HEK293T (cell line): ENCODE measurements at places on chromosomes 12 and 14.

DNA sequence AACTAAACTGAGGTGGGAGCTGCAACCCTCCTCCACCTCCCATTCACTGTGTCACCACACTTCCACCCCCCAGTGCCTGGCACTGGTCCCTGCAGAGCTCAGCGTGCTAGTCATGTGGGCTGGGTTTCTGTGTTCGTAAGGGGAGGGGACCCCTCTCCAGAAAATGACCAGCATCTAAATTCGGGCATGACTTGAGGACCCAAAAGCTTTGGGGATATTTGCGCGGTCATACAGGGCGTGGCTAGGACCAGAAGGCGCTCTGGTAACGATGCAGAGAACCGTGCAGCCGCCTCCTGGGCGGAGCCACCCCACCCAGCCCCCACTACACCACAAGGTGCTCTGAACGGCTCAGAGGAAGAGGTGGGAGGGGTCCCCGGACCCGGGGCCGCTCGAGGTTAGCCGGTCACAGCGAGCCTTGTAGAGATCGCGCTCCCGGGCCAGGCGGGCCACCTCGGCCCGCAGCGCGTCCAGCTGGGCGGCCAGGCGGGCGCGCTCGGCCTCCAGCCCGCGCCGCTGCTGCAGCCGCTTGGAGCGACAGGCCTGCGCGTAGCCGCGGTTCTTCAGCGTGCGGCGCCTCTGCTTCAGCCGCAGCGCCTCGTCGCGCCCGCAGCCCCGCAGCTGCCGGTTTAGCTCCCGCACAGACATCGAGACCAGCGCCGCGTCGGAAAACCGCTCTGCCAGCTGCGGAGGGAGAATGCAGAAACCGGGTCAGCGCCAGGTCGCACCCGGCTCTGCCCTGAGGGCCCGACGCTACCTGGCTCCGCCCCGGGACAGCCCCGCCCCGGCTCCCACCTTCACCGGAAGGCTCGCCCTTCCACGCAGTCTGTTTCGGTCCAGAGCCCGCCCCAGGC lies 9.8 kb downstream of the CPNE6 start:
- peak; percentile 62 for DNase-seq

GRCh38 chr12:1919284-1919683 lies 832 bp upstream of the CACNA2D4 start:
- DNase-seq: peak; percentile 2

- no peak for DNase-seq
These were observed 162.9 kb upstream of the SYT10 start for GRCh38 chr12:33602515-33602914.

DNA sequence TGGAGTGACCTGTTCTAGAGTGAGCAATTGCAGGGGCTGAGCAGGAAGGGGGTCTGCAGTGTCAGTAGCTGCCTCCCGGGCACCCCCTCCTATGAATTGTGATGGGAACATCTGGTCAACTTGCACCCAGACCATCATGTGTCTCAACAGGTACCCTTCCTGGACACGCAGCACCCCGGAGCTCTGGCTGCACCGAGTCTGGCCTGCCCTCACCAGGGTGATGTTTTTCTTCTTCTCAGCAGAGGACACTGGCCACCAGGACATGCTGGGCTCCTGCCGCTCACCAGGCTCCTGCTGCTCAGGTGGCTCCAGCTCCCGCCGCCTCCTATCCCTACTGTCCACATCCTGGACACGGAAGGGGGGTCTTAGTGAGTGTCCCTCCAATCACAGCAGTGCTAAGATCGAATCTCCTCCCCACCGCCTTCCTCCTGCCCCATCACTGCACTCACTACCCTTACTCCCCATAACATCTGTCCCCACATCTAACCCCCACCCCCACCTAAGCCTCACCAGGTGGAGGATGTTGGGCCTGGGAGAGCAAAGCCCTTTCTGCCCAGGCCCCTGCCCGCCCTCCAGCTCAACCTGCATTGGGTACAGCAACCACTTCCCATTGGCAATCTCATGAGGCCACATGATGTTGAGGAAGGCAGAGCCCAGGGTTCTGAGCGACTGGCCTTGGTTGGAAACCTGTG lies 14.9 kb downstream of the ITGA7 start:
- DNase-seq: no peak

GRCh38 chr12:74847169-74847568 lies 309.5 kb downstream of the ATXN7L3B start:
- no peak for DNase-seq

DNA sequence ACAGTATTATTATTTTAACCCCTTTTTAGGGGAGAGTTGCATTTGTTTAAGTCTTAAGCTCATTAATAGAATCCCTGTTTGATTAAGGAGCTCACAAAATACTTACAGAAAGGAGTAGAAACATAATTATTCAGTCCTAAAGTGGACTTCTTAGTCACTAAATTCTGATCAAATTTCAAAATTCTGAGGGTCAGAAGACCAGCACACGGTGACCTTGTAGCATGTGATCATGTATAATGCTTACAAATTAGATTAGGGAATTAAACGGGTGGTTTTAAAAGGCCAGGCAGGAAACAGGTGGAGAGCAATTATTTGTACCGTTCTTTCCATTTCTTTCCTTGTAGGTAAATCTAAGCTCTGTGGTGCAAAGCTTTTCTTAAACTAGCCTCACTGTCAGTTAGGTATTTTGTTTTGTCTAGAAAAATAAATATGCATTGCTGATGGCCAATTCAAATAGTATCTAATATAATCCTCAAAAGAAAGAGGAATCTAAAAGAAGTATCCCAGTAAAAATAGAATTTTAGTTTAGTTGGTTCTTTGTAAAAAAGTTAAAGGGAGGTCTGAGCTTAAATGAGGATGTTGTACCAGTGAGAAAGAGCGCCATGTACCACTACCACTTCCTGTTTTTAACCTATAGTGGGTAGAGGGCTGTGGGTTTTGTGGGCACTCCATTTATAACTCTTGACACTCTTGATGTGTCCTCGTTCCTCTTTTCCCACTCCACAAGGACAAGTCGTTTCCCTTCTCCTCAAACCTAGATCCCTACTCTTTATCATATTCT lies 51.1 kb downstream of the SLC38A1 start:
- DNase-seq: no peak
